ENCODE measurements at places on chromosomes 1 and 21. TPM values are rescaled to one million over a fixed set of nuclear protein-coding genes. Genes with fewer than 3 reads are reported as not detected.

Gene VCAM1
- total RNA-seq = 54.9 TPM

- no peak for DNase-seq
These were observed 5.7 kb upstream of the OR2L5 start for GRCh38 chr1:248007778-248008177.

Gene HSF2BP
- 3.9 TPM for total RNA-seq

- DNase-seq = no peak
These were observed 18.2 kb downstream of the NUAK2 start for GRCh38 chr1:205303247-205303888.

DNA sequence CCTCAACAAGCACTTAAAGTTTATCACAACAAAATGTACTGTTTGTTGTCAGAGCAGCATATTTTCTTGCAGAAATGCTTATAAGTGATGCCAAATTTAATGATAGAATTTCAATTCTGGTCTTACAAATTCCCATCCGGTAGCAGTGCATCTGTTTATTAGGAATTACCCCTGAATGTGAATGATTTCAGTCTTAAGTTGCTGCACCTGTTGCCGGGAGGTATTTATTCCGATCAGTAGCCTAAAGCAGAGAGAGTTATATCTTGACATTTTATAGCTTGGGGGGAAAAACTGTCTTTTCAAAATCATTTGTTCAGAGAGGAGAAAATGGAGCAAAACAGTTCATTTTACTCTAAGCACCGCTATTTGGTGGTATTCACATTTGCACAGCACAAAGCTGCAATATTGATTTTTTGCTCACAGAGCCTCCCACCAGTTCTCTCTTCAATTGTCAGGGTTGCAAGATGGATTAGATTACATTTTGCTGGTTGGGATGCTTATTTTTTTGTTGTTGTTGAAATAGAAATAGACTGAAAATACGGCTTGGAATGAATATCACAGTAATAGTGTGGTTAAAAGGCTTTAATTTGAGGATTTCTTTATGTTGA is 98.6 kb downstream of the ADGRL2 start:
- no peak for DNase-seq

DNA sequence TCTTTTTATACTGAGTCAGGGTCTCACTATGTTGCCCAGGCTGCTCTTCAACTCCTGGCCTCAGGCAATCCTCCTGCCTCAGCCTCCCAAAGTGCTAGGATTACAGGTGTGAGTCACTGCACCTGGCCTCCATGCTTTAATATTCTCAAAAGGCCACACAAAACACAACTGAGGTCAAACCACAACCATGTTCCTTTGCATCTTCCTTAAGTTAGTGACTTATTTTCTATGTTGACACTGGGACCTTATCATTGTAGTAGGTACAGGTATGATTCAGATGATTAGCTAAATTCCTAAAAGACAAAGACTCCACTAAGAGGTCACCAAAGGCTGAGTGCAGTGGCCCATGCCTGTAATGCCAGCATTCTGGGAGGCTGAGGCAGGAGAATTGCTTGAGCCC is 131.9 kb upstream of the ATP1B1 start:
- no peak for DNase-seq

Gene PLPPR5
- total RNA-seq = 0.04 TPM

Gene LCE3A
- not detected for total RNA-seq

Gene KIF17
- total RNA-seq = not detected

DNA sequence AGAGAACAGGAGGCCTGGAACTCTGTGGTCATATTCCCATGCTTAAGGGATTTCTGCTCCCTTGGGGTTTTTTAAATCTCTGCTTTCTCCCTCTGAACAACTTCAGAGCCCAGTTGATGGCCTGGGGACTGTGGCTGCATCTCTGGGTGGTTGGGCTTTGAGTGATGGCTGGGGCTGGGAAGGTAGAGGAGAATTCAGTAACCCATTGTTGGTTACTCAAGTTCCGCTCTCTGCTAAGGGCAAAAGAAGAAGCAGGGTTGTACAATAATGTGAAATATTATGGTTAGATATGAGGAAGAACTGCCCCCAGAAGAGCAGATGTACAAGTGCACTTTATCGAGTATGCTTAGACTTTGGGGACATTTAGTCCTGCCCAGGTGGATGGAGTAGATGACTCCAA is 72.1 kb upstream of the CNTN2 start:
- DNase-seq = no peak

Gene SLC66A1
- total RNA-seq = 12.1 TPM

Gene CFHR2
- total RNA-seq = not detected

- DNase-seq = no peak
These were observed 43.7 kb downstream of the FMO3 start for GRCh38 chr1:171134204-171134923.

DNA sequence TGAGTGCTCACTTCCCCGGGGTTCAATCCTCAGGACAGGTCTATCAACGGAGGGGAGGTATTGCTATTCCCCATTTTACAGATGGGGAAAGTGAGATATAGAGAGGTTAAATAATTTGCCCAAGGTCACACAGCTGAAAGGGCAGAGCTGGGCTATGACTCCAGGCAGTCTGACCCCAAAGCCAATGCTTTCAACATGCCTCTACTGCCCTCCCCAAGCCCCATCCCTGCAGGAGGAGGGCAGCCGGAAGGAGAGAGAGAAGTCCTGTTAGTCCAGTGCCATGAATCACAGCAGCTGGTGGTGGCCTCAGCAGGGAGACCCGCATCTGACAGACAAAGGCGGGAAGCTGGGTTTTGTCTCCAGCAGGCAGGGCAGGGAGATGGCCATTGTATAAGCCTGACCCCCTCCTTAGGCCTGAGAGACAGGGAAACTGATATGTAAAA is 20.0 kb upstream of the CLIC4 start:
- DNase-seq = no peak

Gene GGPS1
- total RNA-seq = 28.3 TPM

Gene CDA
- total RNA-seq = not detected

Gene KRTAP13-2
- not detected for total RNA-seq

DNA sequence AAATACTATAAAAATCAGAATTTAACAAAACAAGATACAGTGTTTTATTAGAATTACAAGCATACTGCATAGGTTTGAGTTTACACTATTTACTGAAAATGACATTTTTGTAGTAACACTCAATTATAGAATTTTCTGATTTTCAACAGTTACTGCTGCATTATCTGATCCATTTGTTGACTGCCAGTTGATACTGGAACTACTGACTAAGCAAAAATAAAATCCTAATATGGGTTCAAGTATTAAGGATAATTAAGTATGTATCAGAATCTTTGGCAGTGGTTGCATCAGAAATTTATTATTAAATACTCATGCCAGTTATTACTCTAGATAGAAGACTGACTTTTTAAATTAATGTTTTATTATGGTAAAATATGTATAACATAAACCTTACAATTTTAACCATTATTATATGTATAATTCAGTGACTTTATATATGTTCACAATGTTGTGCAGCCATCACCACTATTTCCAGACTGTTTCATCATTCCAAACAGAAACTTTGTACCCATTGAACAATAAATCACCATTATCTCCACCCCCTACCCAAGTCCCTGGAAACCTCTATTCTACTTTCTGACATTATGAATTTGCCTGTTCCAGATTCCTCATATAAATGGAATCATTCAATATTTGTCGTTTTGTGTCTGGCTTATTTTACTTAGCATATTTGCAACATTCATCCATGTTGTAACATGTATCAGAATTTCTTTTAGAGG is 58.2 kb upstream of the GPR88 start:
- DNase-seq = no peak

Gene MATN1
- 0.06 TPM for total RNA-seq

DNA sequence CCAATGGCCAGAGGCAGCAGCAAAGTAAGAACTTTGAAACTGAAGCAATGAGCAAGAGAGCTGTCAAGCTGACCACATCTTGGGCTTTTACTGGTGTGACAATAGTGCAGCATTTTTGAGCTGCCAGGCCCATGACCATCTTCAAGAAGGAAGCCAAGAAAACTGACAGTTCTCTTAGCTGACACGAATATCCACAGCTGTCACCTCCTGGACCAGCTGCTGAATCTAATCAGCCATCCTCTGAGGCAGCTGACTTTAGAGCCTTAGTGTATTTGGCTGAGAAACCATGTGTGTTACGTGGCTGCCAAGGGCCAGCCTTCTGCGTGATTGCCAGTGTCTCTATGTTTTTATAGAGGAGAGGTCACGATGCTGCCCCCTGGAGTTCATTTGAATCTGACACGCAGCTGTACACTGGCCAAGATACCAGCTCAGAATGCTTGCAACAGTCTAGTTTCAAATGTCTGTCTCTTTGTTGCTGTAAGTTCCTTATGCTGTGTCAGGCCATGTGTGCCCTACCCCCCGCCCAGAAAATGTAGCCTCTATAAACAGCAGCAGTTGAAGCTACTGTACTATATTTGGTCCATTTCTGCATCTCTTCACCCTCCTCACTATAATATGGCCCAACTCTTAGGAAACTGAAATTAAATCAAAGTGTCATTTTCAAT is 39.7 kb downstream of the PALMD start:
- DNase-seq = peak; percentile 92

GRCh38 chr1:62394646-62395045 is 42.2 kb upstream of the USP1 start:
- no peak for DNase-seq

DNA sequence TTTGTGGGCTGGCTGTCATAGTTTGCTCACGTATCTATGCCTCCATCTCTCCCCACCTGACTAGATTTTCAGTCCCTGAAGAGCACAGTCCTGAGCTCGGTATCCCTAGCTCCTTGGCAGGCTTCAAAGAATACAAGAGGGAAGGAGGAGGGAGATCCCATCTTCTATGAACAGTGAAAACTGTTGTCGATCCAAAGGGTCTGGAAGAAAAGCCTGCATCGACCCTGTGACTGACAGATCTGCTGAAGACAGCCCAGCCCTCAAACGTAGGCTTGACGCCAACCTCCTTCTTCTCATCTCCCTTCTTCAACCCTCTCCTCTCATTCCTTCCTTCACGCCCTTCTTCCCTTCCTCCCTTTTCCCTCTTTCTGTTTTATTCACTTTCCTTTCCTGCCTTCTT is 13.3 kb upstream of the ADORA1 start:
- DNase-seq = no peak

Data from H4 (cell line).